ENCODE measurements at places on chromosomes 7 and 10. TPM values are rescaled to one million over a fixed set of nuclear protein-coding genes. Genes with fewer than 3 reads are reported as not detected.

CALHM3 gene
- total RNA-seq = not detected

- no peak for DNase-seq
Observed at GRCh38 chr7:41451826-41452225, 251.1 kb downstream of the INHBA start.

MLXIPL gene
- 22.3 TPM for total RNA-seq

GALNT17 gene
- 6.3 TPM for total RNA-seq

DNA sequence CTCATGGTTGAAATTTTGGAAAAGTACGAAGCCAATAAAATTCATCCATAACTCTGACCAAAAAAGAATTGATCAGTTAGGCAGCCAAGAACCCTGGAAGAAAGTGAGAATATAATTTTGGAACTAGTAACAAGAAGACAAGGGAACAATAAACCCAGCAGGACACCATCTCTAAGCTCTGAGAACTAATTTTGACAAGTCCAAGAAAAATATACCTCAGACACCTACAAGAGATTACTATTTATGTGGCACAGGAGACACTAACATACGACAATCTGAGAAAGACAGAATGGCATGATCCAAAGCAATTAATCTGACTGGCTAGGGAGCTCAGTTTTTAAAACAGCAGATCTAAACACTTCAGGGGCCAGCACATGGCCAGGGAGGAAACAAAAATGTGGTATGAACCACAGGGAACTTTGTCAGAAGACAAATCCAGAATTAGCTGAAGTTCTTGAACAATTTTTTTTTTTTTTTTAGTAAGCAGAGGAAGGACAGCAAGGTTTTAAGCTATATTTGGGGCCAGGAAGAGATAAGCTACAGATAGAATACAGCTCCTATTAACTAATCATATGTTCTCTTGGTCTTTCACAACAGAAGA lies 38.9 kb downstream of the PARD3 start:
- no peak for DNase-seq

- DNase-seq = no peak
Observed at GRCh38 chr10:131573707-131574106, 262.2 kb upstream of the TCERG1L start.

FBXL13 gene
- 2.8 TPM for total RNA-seq

- no peak for DNase-seq
Observed at GRCh38 chr7:91636129-91636724, 244.3 kb downstream of the MTERF1 start.

GRCh38 chr10:123804716-123805115 lies 86.9 kb downstream of the CPXM2 start:
- DNase-seq = no peak

- peak; percentile 6 for DNase-seq
Observed at GRCh38 chr10:119933179-119933578, 40.6 kb downstream of the SEC23IP start.

GRCh38 chr10:44332465-44332864 lies 52.4 kb downstream of the CXCL12 start:
- no peak for DNase-seq

GRCh38 chr7:4302203-4302905 lies 379.7 kb upstream of the FOXK1 start:
- no peak for DNase-seq

ZNF804B gene
- total RNA-seq = not detected

GRCh38 chr7:6482307-6482706 lies 34.6 kb upstream of the DAGLB start:
- DNase-seq = no peak

- no peak for DNase-seq
Observed at GRCh38 chr7:2598154-2598823, 33.5 kb upstream of the TTYH3 start.

DNA sequence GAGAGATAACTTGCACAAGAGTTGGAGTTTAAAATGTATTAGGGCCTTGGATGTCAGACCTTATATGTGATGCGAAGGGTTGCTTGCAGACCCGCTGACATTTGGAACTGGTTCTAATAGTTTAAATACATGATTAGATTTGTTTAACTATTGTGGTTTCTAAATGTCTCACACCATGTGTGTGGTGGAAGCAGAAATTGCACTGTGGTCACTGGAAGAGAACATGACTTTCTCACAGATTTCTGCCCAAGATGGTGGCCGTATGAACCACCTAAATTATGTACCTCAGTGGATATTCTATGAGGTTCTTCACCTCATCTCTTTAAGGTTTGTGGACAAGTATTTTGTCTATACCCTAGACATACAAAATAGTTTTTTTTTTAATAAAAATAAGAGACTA lies 8.2 kb upstream of the C1QL3 start:
- DNase-seq = no peak

- DNase-seq = peak; percentile 21
Observed at GRCh38 chr10:71236286-71236685, 23.9 kb downstream of the UNC5B start.

GRCh38 chr10:86960863-86961434 lies 2.5 kb downstream of the SNCG start:
- no peak for DNase-seq

FAM20C gene
- 11.8 TPM for total RNA-seq

OR2A5 gene
- not detected for total RNA-seq

DUSP5 gene
- 18.0 TPM for total RNA-seq

- no peak for DNase-seq
Observed at GRCh38 chr10:35565602-35566081, 39.5 kb upstream of the GJD4 start.

PLCE1 gene
- 8.6 TPM for total RNA-seq

DNA sequence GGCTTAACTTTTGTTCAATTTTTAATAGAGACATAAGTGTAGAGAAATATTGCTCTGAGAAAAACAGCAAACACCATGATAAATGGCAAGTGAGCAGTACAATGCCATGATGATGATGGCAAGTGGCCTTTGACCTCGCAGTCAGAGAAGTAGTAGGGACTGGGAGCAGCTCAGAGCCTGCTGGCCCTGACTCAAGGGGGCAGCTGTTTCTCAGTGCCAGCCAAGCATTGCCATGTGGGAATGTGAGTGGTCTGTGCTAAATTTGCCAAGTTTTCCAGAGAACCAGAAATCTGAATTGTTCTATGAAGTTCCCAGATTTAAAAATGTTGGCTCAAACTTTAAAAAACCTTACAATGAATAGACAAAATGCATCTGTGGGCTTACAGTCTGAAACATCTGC lies 187.9 kb downstream of the BICC1 start:
- peak; percentile 26 for DNase-seq

DNA sequence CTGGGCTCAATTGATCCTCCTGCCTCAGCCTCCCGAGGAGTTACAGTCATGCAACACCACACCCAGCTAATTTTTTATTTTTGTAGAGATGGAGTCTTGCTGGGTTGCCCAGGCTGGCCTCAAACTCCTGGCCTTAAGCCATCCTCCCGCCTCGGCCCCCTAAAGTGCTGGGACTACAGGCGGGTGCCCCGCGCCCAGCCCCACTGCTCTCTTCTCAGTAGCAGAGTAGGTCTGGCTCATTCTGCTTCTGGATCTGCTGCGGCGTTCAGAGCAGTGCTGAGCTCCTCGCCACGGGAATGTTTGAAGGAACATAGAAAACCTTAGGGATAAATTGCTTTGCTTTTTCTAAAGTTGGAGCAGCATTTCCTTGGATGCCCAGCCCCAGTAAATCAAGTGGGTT lies 27.4 kb downstream of the WIPI2 start:
- DNase-seq = no peak

PTER gene
- total RNA-seq = 8.1 TPM

OR13A1 gene
- 0.10 TPM for total RNA-seq

CCDC172 gene
- total RNA-seq = not detected

DNA sequence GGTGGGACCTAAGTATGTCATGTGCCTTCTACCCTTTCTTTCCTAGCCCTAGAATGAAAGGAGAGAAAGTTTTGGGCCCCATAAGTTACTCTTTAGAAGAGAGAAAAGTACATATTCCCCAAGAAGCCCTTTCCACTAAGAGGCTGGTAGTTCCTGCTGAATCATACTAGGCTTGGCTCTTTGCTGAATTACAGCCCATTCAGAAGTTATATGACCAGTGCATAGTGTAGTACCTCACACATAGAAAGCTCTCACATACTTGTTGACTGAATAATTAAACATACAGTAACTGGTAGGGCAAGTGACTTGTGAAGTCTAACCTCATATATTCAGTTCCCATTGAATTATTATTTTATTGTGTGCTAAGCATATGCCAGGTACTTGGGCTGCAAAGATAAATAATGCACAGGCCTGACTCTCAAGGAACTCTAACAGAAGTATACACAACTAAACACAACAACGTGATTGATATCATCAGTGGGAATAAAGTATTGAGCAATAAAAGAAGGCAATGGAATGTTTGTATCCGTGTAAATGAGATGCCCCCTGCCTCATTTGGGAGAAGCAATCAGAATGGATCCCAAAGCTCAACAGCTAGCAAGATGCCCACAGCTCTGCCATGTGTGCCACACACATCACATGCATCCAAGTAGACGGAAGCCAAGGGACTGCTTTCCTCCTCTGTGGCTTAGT lies 38.9 kb upstream of the UBN2 start:
- no peak for DNase-seq

DNA sequence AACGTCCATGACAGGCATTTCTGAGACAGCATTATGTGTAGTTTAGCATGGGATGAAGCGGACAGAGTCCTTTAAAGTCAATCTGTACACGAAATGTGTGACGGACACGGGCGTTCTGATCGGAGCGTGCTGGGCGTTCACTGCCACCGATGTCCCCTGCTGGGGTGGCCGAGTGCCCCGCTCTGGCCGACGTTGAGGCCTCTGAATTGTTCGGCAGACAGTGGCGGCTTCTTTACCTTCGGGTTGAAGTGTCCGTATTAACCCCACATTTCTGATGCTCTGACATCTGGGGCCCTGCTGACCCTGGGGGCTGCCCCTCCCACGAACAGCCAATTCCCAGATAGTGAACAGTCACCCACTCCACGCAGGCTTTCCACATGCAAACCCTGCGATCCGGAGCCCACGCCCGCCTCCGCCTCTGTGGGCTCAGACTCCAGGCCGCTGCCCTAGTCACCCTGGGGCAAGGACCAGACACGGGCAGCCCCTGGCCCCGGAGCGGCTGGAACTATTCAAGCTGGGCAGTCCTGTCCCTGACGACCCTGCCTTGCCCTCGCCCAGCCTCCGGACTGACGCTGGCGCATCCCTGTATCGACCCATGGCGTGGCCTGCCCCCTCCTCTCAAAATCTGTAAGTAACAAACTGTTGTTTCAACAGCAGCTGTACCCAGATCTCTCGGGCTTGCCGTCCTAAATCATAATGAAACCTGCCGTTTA lies 445.7 kb downstream of the PTPRN2 start:
- DNase-seq = no peak

- DNase-seq = no peak
Observed at GRCh38 chr10:4867520-4868356, 41.7 kb downstream of the AKR1E2 start.

DNA sequence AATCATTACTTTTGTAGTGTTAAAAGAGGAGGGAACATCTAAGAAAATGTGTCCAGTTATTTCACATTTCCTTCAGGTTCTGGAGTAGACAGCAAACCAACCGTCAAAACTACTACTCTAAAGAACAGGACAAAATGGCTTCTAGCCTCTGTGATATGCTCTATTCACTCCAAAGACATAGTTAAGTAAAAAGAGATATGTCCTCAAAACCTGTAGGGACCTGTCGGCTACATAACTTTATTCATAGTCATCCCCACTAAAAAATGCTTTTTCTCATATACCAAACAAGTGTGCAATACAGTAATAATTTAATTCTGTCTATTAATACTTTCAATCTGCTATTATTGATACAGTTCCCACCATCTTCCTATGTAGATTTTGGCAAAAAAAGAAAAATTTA lies 642.8 kb upstream of the LRRTM3 start:
- no peak for DNase-seq

Measured in skin of body (tissue), 3 donors.